ENCODE measurements at places on chromosomes 16 and 17.

GRCh38 chr17:20170085-20170484, 160.9 kb downstream of the SPECC1 start:
- no peak for DNase-seq

GRCh38 chr17:28879886-28880571, 17.5 kb downstream of the FLOT2 start:
- no peak for DNase-seq

DNA sequence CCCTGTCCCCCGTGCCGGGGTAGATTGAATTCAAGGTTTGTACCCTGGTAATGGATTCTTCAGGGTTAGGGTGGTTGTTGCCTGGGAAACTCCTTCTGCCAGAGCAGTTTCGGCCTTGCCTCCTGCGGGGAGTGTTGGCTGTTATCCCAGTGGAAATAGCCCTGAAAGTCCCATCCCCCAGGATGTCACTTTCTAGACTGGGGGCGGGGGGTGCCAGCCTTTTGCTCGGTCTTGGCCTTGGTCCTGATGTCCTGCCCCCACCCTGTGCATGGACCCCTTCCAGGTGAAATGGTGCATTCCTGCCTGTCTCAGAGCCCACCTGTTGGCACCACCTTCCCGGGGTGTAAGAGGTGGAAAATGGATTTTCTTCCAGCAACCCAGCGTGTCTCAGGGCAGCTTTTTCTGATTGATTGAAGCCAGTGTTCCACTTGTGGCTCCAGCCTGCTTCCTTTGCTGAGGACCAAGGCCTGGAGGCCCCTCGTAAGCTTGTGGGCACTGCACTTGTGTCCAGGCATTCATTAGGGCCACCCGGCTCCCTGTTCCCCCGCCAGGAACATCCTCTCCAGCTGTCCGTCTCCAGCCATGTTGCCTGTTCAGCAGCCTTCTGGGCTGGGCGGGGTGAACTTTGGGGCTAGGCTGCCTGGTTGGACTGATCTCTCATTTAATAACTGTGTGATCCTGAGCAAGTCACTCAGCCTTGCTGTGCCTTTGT, 25.6 kb downstream of the MGAT5B start:
- DNase-seq: no peak

GRCh38 chr17:29079433-29079832, 36.5 kb downstream of the PIPOX start:
- no peak for DNase-seq

GRCh38 chr16:30488764-30489605, 16.4 kb downstream of the ITGAL start:
- no peak for DNase-seq
